Fibroblast of skin of left biceps (primary cell): ENCODE measurements at places on chromosomes 16 and 17.

DNA sequence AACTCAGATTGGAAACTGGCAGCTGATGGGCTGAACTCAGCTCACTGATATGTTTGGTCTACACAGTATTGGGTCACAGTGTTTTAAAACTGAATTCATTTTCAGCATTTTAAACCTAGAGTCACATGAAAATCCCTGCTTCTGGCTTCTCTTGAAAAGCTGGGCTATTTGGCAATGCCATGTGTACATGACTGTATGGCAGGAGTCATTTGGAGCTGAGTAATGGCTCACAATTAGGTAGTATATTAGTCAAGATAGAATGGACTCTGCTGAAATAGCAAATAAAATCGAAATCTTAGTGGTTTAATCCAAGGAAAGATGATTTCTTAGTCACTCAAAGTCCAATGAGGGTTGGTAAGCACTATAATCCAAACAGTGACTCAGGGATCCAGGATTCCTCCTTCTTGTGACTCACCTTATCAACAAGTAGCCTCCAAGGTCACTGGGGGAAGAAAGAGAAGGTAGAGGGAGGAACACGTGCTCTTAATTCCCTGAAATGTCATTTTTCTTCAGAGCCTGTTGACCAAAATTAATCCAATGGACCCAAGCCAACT, 13.9 kb upstream of the PMP22 start:
- peak; percentile 62 for DNase-seq

DNA sequence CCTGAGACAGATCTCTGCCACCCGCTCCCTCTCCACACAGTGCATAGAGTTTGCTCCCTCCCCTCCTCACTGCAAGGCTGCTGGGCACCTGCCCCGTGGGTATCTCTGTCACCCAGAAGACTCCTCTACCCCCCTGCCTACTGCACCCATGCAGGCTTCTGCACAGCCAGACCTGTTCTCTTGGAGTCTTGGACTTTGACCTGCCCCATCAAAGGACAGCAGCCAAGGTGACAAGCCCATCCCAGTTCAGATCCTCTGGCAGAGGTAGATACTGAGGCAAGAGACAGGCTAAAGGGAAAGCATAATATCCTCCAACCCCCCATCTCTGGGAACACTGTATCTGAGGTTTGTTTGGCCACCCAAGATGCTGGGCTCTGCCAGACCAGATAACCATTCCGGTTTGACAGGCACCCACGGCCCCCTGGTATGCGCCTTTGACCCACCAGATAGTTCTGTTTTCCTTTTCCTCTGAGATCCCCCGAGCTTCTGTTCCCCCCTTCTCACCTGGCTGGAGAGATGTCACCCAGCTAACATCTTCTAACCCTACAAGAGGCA, 239.6 kb downstream of the SOX9 start:
- DNase-seq: no peak

DNA sequence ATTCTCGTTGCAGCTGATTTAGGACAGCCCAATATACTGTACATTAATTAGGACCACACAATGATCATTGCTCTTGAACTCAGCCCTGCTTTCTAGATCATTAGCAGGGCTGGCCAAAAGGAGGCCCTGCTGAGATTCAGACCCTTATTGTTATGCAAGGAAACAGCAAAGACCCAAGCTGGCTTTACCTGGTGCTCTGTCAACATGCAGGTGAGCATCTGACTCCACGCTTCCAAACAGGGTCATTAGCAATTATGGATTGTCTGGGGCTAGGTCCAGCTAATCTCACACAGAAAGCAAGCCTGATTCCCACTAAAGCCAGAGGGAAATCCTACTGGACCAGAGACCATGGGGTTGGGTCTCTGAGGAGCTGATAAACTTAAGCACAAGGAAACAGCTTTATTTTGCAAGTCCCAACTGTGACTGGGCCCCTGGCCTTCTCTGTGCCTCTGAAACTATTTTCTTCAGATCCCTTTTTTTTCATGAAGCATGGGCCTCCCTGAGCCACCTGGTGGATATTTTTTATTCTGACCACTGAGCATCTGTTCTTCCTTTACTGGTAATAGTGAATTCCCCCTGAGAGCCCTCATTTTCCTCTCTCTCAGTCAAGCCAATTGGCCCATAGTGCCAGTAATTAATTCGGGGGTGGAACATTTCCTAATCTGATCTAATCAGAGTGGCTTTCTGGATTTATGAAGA, 236.1 kb downstream of the GRIN2A start:
- DNase-seq: no peak

GRCh38 chr16:67055712-67056487, 27.0 kb downstream of the CBFB start:
- peak; percentile 83 for DNase-seq

DNA sequence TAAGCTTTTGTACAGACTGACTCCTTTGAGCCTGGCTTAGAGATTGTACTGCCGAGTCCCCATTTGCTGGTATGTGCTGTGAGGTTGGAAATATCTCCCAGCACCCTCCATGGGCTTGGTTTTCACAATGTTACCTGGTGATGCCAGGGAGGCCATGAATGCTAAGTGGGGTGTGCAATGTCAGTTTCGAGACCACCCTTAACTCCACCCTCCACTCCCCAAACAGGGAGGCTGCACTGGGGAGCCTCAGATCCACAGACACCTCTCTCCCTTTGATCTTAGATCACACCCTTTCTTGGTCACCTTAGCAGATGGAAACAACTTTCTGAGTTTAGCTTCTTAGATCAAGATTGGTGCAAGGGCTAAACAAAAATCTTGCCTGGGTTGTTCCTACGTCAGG, 28.6 kb upstream of the PIK3R6 start:
- no peak for DNase-seq

DNA sequence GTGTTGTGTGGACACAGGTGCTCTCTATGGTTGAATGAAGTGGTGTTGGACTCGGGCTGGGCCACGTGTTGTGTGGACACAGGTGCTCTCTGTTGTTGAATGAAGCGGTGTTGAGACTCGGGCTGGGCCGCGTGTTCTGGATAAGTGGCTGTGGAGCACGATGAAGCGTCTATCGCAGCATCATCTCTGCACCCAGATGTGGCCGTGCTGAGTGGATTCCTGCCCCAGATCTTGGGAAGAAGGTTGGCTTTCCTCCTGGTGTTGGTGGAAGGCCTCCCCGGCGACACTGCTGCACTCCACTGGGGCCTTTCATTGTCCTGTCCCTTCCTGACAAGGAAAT, 69.1 kb downstream of the RPTOR start:
- no peak for DNase-seq

DNA sequence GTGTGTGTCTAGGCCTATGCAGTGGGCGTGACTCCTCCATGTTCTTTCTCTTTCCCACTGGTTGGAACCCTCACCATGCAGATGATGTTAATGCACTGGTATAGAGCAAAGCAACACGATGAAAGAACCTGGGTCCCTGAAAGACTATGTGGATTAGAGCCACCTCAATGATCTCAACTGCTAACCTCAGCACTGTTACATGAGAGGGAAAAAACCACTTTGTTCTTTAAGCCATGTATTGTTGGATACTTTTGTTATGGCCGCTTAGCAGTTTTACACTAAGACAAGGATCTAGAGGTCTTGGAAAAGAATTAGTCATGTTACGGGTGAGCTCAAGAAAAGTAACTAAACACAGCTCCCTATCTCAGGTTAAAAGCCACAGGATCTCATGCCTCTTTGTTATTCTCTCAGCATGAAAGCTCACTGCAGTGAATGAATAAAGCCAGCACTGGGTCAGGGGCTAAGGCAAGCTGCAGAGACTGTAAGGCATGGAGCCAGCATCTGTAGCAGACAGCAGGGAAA, 56.6 kb upstream of the RBBP6 start:
- DNase-seq: no peak

GRCh38 chr16:84302111-84302954, 7.7 kb downstream of the WFDC1 start:
- DNase-seq: no peak
